ENCODE measurements at places on chromosomes 1 and 21. TPM values are rescaled to one million over a fixed set of nuclear protein-coding genes. Genes with fewer than 3 reads are reported as not detected.

The TAS1R1 gene
- not detected for total RNA-seq

The SPRR1B gene
- not detected for total RNA-seq

The SPAG17 gene
- total RNA-seq = not detected

The GBP6 gene
- not detected for total RNA-seq

The TPTE gene
- not detected for total RNA-seq

The EDEM3 gene
- 27.1 TPM for total RNA-seq

The NDUFS2 gene
- total RNA-seq = 92.6 TPM

The ACTL8 gene
- not detected for total RNA-seq

The KTI12 gene
- total RNA-seq = 9.1 TPM

The LCE2A gene
- total RNA-seq = not detected

The AKR7A3 gene
- total RNA-seq = 0.54 TPM

The TINAGL1 gene
- total RNA-seq = 28.0 TPM

The TMOD4 gene
- not detected for total RNA-seq

The ITGB3BP gene
- 11.0 TPM for total RNA-seq

The CNR2 gene
- not detected for total RNA-seq

The GBP7 gene
- not detected for total RNA-seq

The ST6GALNAC5 gene
- not detected for total RNA-seq

The S100A12 gene
- total RNA-seq = not detected

The CFAP107 gene
- total RNA-seq = not detected

The GABPA gene
- 13.4 TPM for total RNA-seq

The USH2A gene
- not detected for total RNA-seq

The CACHD1 gene
- 3.4 TPM for total RNA-seq

The TRIM33 gene
- 15.0 TPM for total RNA-seq
